ENCODE measurements at places on chromosomes 3 and 15.

DNA sequence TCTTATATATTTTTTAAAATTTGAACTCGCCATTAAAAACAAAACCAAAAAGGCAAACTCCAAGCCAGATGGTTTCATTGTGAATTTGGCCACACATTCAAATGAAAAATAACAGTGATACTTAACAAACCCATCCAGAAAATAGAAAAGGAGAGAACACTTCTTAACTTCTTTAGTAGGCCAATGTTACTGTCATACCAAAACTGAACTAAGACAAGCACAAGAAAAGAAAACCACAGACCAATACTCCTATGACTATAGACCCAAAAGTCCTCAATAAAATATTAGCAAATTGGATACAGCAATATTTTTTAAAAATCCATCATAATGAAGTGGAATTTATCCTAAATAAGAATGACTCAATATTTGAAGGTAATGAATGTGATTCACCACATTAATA lies 73.5 kb upstream of the ALDH1A3 start:
- no peak for DNase-seq

DNA sequence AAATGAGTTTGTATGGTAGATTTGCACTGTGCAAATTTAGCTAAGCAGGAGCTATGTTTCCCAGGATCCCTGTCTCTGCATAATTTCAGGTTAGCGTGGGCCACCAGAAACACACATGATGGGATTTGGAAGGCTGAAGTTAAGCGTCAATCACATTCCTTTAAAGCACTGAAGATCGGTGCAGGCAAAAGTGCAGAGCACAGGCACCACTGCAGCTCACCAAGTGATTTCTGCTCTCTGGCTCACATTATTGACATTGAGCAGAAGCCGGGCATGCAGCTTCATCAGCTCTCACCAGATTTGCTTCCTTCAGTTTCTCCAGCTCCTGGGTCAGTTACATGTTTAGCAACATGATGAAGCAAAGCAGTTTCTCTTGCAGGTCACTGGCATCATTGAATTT lies 256.4 kb upstream of the TGFBR2 start:
- DNase-seq = no peak

DNA sequence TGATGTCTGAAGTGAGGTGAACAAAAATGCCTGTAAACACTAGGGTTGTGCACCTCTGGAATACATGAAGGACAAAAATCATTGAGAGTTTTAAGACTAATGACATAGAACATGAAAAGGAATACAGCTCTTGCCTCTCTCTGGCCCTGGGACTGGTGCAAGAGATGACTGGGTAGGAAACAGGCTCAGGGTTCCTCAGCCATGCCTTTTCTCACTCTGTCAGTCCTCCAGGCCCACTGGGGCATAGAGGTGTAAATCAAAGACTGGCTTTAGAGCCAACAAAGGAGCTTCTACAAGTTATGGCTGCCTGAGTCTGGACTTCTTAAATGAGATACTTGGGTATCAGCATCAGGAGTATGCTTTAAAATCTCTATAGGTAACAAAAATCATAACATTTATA lies 554.7 kb upstream of the KCNMB2 start:
- no peak for DNase-seq

GRCh38 chr3:147872568-147872967 lies 463.4 kb downstream of the ZIC1 start:
- DNase-seq = no peak

GRCh38 chr15:63600616-63601025 lies 3.4 kb downstream of the FBXL22 start:
- DNase-seq = peak; percentile 93

DNA sequence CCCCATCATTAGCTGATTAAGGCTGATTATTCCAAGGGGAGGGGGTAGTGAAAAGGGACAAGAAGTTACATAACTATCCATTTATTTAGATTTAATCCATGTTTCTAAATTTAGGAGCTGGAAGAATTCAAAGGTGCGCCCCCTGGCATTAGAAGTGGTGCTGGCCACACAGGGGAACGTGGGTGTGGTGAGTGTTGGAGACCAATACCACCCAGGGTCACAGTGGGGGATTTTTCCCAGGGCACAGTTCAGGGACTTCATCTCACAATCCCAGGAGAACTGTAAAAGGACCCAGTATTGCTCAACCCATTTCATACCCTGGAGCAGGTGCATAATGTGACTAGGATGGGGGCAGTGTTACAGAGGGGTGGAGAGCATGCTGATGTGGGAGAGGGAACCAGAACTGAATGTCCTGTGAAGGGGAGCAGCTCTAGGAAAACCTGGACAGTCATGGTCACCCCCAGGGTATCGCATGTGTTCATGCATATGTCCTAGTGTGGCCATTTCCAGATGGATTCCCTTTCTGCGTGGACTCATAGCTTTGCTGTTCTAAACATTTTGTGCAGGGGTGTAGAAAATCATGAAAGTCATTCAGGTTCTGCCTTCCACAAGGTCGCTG lies 110.3 kb downstream of the LSM3 start:
- no peak for DNase-seq

DNA sequence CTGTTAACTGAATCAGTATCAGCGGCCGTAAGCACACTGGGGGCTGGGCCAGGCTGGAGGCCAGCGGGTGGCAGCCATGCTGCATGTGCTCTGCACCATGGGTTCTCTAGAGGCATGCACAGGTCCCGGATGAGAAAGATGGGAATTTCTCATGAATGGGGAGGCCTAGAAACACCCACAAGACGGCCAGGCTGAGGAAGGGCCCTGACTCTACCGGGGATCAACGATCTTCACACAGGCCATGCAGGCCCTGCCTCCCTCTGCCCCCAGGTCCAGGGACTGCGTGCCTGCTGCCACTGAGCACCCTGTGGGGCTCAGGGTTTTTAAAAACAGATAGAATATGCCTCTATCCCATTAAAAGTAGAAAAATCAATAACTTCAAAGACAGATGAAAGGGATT lies 32.7 kb downstream of the SLC41A3 start:
- DNase-seq = no peak

- DNase-seq = no peak
Measured at GRCh38 chr15:91897585-91898372, 44.3 kb downstream of the SLCO3A1 start.
